ENCODE measurements at places on chromosomes 3 and 15.

- DNase-seq: peak; percentile 17
Measured at GRCh38 chr3:186514296-186515002, 29.7 kb downstream of the CRYGS start.

GRCh38 chr15:91133511-91133910 is 33.5 kb downstream of the SV2B start:
- DNase-seq: no peak

DNA sequence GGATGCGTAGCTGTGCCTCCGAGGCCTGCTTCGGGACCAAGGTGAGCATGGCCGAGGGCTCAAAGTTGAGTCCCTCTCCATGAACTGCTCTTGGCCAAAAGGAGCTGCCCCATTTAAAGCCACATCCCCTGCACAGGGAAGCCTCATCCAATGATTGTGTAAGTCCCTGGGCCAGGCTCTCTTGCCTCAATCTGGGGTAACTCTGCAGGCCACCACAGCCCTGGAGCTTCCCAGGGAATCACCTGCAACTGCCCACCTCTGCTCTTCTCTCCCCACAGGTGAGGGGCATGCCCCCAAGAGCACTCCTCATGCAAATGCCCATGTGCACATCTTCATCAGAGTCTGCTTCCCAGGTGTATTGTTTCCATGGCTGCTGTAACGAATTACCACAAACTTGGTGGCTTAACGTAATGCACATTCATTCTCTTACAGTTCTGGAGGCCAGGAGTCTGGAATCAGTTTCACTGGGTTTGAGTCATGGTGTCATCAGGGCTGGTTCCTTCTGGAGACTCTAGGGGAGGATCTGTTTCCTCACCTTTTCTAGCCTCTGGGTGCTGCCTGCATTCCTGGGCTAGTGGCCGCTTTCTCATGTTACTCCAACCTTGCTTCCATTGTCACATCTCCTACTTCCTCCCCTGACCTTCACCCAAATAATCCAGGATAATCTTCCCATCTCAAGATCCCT is 25.0 kb upstream of the LOXL1 start:
- DNase-seq: no peak

DNA sequence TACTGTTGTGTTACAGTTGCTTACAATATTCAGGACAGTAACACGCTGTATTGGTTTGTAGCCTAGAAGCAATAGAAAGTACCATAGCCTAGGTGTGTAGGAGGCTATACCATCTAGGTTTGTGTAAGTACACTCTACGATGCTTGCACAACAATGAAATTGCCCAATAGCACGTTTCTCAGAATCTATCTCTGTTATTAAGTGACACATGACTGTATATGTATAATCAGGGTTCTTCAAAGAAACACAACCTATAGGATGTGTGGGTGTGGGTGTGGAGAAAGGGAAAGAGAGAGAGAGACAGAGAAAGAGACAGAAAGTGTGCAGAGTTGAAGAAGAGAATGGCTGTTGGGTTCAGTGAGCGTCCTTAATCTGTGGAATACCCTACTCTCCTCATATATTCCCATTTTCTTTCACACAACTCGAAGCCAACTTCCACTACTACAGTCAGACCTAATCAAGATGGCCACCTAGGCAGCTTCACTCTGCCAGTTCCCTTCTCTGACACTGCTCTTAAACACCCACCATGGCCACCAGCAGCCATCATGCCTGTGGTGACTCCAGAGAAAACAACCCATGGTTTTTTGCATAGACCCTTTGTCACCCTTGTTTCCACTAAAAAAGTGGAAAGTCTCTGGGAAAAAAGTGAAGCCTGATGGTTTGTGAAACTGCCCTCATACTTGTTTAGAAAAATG is 5.8 kb upstream of the PPP4R2 start:
- no peak for DNase-seq

DNA sequence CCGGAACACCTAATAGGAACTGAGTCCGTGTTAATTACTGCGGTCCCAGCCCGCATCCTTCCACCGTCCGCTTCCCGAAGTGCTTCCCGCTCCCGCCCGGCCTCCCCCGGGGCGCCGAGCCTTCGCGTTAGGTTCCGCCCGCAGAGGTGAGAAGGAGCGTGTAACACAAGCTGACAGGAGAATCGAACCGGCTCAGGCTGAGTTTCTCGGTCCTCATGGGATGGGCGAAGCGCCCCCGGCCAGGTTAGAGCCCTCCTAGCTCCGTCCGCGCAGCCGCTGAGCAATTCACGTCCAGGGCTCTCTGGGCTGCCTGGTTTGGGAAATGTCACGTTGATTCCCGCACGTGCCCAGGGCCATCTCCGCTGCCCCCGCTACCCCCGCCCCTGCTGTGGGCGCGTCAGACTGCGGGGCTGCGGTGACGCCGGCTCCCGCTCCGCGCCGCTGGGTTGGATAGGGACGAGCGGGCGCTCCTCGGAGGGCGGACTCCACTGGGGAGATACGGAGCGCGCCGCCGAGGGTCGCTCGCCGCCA is 954 bp downstream of the CLDN11 start:
- no peak for DNase-seq

- DNase-seq: no peak
Measured at GRCh38 chr3:187196573-187197334, 532 bp upstream of the RTP1 start.

- DNase-seq: no peak
Measured at GRCh38 chr3:100425316-100425715, 24.0 kb downstream of the LNP1 start.

GRCh38 chr3:131608741-131609140 is 106.0 kb upstream of the MRPL3 start:
- no peak for DNase-seq

- DNase-seq: no peak
Measured at GRCh38 chr3:94024385-94024784, 4.0 kb downstream of the STX19 start.

DNA sequence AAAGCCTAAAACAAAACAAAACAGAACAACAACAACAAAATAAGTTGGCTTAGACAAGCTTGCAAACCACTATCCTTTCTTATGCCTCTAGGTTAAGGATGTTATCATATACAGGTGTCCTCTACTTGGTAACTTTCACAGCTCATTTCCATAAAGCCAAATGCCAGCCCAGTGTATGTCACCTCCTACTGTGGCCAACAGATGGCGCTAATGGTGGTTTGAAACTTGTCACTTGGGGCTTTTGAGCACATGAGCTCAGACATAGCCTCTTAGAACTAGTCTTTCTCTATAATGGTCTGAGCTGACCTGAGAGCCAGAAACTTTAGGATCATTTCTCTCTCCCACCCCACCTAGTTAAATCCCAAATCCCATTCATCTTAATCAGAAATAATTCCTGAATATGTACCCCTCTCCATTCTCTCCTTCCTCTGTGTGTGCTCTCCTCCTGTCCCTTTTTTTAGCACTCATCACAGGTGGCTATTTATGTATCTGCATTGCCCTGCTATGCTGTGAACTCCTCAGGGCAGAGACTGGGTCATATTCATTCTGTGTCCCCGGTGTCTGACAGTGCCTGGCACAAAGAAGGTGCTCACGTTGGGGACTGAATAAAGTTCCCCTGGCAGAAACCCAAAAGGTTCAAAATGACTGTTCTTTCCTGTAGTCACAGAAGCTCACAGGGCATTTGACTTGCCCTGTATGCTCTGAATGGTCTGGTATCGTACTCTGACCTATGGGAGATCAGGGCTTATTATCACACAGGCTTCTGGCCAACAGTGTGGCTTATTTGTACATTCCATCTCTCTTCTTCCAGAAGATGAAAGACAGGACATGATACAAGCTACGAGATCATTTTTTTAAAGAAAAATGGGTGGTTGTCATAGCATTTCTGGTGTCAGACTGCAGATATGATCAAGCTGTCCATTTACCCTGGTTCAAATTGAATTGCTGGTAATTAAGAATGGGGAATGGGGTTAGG is 319.3 kb upstream of the AZI2 start:
- DNase-seq: peak; percentile 91

DNA sequence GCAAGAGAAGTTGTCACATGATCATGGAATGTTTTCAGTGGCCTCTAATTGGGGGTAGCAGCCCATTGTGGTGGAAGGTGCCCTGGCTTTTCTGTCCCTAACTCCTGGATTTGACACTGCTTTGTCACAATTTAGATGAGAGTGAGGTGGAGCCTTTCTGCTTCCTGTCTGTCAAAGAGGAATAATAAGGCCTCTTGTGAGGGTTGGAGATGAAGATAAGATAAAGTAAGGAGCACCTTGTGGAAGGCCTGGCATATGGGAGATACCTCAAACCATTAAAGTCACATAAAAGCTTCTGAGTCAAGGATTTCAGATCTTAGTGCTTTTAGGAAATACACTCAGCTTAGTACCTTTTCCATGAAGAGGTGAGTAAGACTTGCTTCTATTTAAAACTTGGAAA is 172.6 kb upstream of the FAM3D start:
- DNase-seq: no peak

- no peak for DNase-seq
Measured at GRCh38 chr3:104176706-104177105, 1190.0 kb upstream of the ALCAM start.

GRCh38 chr3:115698851-115699591 is 75.7 kb downstream of the GAP43 start:
- peak; percentile 12 for DNase-seq

DNA sequence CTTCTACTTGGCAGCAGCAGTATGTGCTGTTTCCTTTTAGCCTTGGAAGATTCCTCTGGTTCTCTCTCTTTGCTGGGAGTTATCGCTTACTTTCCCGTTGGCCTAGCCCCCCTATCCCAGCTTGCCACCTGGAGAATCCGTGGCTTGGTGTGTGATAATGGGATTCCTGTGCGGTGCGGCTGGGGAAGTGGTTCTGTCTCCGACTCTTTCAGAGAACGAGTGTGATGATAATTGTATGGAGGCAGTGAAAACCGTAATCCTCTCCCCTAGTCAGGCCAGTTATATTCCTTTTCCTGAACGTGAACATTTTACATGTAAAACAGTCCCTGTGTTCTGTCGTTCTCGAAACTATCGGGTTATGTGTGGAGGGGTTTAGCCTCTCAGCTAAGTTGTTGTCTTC is 300.1 kb upstream of the C2CD4B start:
- no peak for DNase-seq

- no peak for DNase-seq
Measured at GRCh38 chr3:162626172-162626571, 1129.6 kb downstream of the OTOL1 start.

GRCh38 chr3:57281715-57282114 is 10.8 kb downstream of the ASB14 start:
- DNase-seq: no peak

All from SJCRH30 (cell line).